ENCODE measurements at places on chromosomes 6 and 20.

- peak; percentile 90 for DNase-seq
These were observed 12.1 kb upstream of the HINT3 start for GRCh38 chr6:125944434-125944816.

GRCh38 chr20:60055740-60056139 lies 97.5 kb downstream of the CDH26 start:
- peak; percentile 44 for DNase-seq

DNA sequence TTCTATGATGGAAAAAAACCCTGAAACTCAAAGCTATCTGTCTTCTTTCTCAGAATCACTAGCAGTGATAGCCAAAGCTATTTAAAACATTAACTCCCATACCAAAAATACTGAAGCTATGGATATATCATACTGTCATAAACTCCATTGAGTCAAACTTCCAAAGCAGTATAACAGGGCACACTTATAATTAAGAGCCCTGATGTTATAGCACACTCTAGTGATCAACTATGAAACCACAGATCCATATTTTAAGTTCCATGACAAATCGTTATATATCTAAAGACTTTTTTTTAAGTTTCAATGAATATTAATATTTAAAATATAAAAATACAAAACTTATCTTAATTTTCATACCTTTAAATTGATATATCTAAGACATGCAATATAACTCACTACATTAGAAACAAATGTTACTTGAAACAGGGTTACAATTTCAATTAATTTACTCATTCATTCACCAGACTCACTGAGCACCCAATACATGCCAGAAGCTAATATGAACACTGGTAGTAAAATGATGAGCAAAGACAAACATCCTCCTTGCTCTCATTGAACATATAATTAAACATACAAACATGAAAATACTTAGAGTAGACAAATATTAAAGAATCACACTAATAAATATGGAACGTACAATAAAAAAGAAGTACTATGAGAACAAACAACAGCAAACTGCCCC lies 69.3 kb downstream of the IBTK start:
- DNase-seq = no peak

DNA sequence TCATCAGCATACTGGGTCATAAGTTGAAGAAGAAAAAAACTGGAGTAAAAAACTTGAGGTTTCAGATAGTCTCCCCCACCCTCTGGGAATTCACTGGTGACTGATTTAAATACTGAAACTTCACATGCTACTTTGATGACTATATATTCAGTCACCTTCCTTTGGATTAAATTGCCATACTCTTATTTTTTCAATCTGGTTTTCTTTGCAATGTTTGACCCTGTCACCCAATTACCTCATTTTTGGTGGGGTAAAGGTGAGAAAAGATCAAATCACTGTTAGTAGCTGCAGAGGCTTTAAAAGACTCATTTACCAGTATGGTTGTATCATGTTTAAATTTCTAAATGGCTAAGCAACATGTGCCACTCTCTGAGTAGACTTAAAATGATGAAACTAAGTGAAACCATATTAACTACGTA lies 862.7 kb upstream of the FLRT3 start:
- DNase-seq = no peak

GRCh38 chr6:146544616-146545182 lies 1.1 kb downstream of the RAB32 start:
- DNase-seq = peak; percentile 31
